Liver (tissue), 10 donors: ENCODE measurements at places on chromosomes 12 and 14.

GRCh38 chr14:106268013-106268727 is 741.8 kb downstream of the TMEM121 start:
- peak; percentile 49 for DNase-seq

DNA sequence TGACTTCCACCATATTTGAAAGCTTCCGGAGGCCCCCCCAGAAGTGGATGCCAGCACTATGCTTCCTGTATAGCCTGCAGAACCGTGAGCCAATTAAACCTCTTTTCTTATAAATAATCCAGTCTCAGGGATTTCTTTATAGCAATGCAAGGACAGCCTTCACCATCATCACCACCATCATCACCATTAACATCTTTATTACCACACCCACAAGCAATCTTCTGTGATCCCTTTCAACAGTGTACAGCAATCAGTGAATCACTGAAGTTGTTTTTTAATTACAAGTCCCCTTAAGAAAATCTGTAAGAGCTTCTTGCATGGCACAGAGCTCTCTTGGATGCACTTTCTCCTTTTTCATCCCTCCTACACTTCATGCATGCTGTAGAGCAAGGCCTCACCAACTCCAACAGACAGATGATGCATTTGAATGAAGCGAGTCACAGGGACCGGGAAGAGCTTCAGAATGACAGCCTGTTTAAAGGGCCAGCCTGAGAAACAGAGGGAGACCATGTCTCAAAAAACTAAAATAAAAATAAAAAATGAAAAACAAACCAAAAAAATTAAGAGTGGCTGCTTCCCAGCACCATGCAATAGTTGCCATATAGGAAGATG is 83.6 kb upstream of the VASH1 start:
- no peak for DNase-seq

GRCh38 chr12:50641566-50641965 is 122.3 kb upstream of the ATF1 start:
- no peak for DNase-seq

DNA sequence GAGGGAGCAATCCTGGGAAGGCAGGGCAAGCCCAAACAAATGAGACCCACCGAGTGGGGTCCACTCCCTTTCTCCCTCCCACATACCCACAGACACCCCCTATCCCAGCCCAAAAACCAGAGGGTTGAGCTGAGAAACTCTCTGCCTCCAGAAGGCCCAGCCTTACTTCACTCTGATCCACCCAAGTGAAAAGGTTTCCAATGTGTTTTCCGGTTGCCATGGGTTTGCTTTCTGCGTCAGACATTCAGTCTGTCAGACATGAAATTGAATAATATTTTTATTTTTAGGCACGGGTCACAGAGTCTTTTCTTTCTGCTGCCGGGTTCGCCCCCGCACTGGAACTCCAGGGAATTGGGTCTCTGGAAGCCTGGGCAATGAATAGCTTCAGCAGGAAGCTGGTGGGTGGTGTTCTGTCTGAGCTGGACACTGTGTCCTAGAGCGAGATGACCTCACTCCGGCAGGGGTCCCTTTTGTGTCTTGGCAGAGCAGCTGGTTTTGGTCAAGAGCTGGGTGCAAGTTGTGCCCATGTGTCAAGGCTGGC is 69.8 kb upstream of the CLMN start:
- no peak for DNase-seq

DNA sequence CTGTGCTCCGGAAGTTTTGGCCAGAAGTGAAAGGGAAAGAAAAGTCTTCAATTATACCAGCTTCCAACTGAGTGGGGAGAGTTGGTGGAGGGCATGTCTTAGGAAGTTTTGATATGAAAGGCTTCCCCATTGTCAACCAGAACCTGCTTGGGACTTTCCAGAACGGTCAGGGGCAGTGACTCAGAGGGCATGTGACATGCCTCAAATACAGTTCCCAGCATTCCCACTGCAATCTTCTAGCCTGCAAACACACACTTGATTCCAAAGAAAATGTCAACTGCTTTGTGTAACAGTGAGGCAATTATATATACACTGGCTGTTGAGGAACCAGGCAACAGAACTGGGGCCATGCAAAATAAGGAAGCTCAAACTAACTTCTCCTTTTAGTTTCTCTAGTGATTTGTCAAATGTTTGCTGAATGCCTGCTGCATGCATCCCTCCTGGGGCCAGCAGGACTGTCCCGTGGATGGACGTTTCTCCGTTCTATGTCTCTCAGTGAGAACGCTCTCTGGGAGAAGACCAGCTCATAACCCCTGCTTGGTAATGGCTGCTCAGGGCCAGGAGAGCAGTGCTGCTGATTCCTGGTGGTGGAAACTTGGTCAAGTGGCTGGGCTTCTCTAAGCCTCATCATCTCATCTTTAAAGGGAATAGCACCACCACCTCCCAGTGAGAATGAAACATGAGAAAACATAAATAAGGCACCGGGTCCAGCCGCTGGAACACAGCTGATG is 18.3 kb downstream of the SLC25A47 start:
- DNase-seq: no peak

GRCh38 chr14:76112889-76113624 is 38.7 kb upstream of the GPATCH2L start:
- DNase-seq: no peak

DNA sequence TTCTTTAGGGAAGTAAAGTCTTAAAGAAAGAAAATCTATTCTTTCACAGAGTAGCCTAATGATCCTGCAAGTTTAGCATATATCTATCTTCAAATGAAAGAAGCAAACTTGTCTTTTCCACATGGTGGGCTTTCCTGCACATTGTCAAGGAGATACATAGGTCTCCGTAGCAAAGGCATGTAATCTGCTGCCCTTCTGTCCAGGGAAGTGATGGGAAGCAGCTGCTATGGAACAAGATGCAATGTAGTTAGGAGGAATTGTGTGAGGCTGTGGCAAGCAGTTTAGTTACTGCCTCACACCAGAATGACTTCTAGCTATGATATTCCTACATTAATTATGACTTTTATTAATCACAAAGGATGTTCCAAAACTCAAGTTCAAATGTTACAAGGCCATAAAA is 174.4 kb downstream of the PDZRN4 start:
- no peak for DNase-seq

DNA sequence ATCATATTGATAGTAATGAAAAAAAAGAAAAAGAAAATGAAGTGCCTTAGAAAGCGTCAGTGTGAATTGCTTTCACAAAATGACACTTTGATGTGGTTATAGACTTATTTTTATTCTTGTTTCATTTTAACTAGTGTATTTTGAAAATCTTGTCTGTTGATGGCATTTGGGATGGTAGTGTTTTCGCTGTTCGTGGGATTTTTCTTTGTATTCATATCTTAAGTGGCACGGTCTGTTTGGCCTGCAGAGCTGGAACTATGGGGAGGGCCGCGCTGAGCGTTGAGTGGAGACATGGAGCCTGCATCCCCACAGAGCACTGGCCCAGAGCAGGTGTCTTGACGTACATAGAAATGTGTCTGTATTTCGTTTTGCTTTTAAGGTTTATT is 61.6 kb downstream of the WDR20 start:
- DNase-seq: no peak

DNA sequence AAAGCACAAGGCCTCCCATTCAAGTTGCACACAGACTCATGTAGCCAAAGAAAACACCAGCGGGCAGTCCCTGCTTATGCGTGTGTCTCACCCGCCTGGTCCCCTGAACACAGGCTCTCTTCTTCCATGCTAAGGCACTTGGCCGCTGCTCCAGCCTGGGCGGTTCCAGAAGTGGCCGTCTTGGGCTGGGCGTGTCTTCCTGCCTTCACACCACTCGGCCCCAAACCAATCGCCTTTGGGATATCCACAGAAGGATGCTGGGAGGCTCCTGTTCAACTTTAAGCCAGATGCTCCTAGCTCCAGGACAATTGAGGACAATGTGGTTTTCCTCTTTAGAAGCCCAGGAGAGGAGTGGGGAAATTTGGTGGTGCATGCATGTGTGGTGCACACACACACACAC is 2.2 kb downstream of the SCARB1 start:
- no peak for DNase-seq

- no peak for DNase-seq
These were observed 83.4 kb downstream of the KIF26A start for GRCh38 chr14:104221636-104222369.

DNA sequence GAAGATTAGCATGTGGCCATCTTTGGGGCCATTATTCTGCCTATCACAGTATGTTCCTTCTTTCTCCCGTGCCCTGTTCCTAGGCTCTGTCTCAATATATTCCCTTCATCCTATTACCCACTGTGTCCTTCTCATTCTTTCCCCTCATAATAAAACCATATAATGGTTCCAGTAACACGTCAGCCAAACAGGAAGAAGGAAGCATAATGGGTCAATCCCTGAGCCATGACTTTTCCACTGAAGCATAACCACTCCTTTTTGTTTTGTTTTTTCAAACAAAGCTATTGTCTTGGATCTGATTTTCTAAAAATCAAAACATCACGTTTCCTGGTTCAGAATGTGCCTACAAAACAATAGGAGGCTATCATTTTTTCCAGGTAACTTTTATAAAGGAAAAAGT is 21.3 kb upstream of the RHOJ start:
- no peak for DNase-seq

DNA sequence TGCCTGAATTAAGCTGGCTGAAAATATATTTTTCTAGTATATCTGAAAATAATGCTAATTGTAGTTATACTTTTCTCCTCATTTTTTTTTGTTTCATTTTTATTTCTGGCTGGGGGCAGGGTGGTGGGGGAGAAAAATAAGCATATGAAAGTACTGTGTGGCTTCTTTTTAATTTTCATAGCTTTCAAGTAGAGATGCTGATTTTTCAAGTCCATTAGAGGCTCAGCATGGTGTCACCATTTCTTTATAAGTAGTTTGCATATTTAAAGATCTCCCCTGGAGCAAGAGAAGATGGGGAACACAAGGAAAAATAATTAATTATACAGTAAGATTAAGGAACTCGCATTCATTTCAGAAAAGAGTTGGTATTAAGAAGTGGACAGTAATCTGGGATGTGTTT is 27.1 kb downstream of the TTC8 start:
- DNase-seq: no peak

- DNase-seq: peak; percentile 41
These were observed 5.7 kb downstream of the RAB35 start for GRCh38 chr12:120110550-120111501.

- DNase-seq: no peak
These were observed 11.0 kb downstream of the ARHGDIB start for GRCh38 chr12:14950421-14950820.

DNA sequence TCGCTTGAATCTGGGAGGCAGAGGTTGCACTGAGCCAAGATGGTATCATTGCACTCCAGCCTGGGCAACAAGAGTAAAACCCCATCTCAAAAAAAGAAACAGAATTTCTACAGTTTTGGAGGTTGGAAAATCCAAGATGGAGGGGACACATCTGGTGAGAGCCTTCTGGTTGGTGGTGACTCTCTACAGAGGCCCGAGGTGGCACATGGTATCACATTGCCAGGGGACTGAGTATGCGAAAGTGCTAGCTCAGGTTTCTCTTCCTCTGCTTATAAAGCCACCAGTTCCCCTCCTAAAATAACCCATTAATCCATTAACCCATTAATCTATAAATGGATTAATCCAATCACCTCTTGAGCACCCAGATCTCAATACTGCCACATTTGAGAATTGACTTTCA is 70.8 kb upstream of the DACT1 start:
- DNase-seq: no peak

GRCh38 chr12:49553512-49554088 is 14.3 kb downstream of the MCRS1 start:
- no peak for DNase-seq

DNA sequence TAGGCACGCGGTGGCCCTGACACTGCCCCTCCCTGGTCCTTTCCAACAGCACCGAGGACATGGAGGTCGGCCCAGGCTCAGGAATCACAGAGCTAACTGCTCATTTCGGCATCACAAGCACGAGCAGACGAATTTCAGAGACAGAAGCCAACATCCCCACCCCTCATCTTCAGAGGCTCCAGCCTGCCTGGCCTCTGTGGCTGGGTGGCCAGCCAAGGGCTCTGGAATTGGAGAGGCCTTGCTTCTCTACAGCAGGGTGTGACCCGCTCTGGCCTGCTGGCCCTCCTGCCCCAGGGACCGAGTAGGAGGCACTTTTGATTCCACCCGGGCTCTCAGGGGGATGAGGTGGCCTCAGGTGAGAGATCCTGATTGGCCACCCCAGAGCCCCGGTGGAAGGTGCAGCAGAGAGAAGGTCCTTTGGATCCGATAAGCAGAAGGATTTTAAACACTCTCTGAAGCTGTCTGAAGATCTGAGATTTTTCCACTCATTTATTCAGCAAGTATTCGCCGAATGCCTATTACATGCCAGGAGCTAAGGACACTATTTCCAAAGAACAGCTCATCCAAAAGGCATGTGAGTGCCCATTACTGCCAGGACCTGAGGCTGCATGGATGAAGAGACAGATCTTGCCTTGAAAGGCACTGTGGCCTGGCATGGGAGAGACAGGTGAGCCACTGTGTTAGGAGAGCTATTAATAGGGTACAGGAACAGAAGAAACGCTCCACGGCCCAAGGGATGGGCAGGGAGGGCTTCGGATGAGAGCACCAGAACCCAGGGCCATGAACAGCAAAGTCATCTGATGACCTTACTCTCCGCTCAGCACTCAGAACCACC is 10.2 kb downstream of the BAG5 start:
- DNase-seq: no peak

DNA sequence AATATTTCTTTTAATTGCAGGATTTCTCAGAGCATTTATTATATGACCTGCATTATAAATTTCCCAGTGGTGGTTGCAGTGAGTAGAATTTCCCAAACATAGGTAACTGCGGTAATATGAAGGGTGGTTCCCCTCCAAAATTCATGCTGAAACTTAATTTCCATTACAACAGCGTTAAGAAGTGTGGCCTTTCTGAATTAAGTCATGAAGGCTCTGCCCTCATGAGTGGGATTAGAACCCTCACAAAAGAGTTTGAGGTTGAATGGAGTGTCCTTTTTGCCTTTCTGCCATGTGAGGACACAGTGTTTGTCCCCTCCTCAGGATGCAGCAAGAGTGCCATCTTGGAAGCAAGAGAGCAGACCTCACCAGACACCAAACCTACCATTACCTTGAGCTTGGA is 233.6 kb downstream of the KTN1 start:
- DNase-seq: no peak

- no peak for DNase-seq
These were observed 168.0 kb downstream of the NTS start for GRCh38 chr12:86042062-86042461.

DNA sequence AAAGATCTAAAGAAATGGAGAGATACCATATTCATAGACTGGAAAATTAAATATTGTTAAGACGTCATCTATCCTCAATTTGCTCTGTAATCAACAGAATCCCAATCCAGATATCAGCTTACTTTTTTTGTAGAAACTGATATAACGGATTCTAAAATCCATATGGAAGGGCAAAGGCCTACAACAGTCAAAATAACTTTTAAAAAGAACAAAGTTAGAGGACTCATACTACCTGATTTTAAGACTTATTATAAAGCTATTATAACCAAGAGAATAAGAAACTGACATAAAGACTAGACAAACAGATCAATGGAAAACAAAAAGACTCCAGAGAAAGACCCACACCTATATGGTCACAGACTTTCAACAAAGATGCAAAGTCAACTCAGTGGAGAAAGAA is 6.0 kb downstream of the DDX24 start:
- no peak for DNase-seq

GRCh38 chr14:99734406-99735051 is 50.4 kb downstream of the CYP46A1 start:
- DNase-seq: no peak

- DNase-seq: no peak
These were observed 339.5 kb downstream of the PAWR start for GRCh38 chr12:79351251-79351650.

GRCh38 chr12:1529228-1529861 is 65.0 kb downstream of the FBXL14 start:
- DNase-seq: no peak
